ENCODE measurements at places on chromosomes 12 and 14. TPM values are rescaled to one million over a fixed set of nuclear protein-coding genes. Genes with fewer than 3 reads are reported as not detected.

AMN gene
- total RNA-seq: 24.7 TPM

DNA sequence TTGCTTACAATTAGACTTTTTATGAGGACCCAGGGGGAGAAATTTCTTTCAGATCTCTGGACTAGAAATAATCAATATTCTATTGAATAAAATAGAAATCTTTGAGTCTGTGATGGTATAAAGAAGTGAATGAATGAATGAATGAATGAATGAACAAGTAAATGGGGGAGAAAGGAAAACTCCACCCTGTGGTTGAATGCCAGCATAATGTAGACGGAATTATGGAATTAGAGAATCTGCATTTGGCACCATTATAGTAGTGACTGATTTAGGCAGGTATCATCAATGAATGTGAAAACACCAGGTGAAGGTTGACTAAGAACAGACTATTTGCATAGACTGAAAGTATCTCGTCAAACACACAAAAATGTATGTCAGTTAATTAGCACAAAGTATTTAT, 135.0 kb downstream of the FBXL14 start:
- no peak for DNase-seq

RTN1 gene
- 9.0 TPM for total RNA-seq

ACACB gene
- 22.0 TPM for total RNA-seq

DNA sequence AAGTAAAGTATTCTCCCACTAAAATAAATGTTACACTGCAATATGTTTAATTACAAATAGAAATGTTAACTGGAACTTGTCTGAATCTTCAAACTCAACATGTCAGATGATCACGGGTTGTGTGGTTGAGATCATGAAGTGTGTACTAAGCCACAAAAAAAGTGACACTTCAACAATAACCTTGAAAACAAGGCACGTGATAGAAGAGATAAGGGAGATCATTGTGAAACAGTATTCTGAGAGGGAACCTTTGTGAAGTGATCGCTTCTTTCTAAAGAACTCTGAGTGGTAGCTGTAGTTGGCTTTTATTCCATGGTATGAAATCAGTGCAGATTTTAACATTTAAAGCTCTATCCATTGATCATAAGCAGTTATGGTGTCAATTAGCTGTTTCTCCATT, 60.0 kb downstream of the LIN52 start:
- no peak for DNase-seq

PIGH gene
- 20.6 TPM for total RNA-seq
